Dorsolateral prefrontal cortex (tissue), 122 donors: ENCODE measurements at places on chromosomes 2 and 18. TPM values are rescaled to one million over a fixed set of nuclear protein-coding genes. Genes with fewer than 3 reads are reported as not detected.

GRCh38 chr2:84894758-84895520 lies 10.5 kb upstream of the TMSB10 start:
- DNase-seq, result no peak

The IL1R1 gene
- total RNA-seq, result 3.3 TPM

The ALPG gene
- not detected for total RNA-seq

GRCh38 chr2:15991231-15991630 lies 50.9 kb downstream of the MYCN start:
- DNase-seq, result no peak

DNA sequence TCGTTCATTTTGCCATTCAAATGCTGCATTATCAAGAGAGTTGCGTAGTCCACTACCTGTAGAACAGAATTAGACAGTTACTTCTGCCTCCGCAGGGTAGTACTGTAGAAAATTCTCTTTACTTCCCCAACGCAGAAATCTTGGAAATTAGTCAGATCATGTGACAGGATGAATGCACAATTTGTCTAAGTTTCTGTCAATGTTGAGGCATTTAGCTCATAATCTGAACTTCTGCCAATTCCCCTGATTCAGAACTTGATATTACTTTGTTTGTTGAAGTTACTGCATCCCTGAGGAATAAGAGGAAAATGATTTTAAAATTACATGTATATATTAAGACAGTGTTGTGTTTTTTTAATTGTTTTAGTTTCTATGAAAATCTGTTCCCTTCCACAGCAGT lies 83.4 kb downstream of the TTC27 start:
- no peak for DNase-seq

The GPR75 gene
- 53.2 TPM for total RNA-seq

DNA sequence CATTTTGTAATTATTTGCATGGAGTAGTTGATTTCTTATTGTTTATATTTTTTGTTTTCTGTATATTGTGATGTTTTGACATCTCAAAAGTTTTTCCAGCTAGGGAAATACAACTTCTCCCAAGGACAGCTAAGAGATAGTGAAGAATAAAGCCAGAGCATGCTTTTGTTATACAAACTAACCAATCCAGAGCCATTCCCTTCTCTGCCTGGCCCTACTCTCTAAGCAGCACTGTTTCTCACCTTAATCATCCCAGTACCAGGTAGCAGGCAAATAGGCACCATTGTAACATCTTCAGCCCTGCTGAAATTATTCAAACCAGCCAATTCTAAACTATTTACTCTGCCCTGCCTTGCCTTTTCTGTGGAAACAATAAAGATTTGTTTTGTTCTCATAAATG lies 1063.4 kb upstream of the CHAC2 start:
- DNase-seq, result no peak

GRCh38 chr2:214545898-214546542 lies 135.2 kb downstream of the VWC2L start:
- no peak for DNase-seq

The SLC30A3 gene
- total RNA-seq, result 37.0 TPM

- DNase-seq, result peak; percentile 89
Measured at GRCh38 chr2:96305091-96305978, at the start of gene SNRNP200. SNRNP200 (minus strand) TSS chr2:96305546; CDS start chr2:96305437, 109 bp downstream.

The PGAP1 gene
- 57.8 TPM for total RNA-seq

DNA sequence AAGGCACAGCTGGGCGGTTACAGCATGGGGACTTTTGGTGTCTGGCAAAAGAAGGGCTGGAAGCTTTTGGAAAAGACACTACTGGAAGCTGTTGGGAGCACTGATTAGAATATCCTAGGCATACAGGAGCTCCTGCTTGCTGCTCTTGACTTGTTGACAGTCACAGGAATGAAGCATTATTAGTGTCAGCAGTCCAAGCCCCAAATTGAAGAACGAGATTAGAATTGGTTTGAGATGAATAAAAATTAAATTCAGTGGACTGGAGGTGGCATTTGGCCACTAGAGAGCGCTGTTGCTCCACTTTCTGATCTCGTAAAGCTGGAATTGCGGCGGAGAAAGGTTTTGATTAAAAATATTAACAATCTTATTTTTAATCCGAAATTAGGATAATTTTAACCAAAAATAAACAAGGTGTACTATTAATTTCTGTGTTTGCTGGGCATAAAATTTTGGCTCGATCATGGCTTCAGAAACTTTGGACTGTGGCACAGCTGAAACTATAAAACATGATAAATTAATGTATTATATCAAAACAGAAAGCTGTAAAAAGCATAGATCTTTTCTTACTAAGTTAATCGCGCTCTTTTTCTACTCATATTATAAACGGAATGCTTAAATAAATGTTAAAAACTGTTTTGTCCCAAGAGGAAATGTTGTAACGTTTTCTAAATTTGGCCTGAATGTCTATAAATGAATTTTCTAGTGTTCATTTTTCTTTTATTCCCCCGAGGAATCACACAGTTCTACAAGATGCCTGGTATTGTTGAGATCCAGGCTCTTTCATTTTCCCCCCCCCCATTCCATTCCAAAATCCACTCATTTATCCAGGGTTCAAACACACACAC lies 2.4 kb upstream of the HOXD8 start:
- peak; percentile 63 for DNase-seq

GRCh38 chr18:53536908-53537307 lies 687.6 kb downstream of the MBD2 start:
- no peak for DNase-seq

DNA sequence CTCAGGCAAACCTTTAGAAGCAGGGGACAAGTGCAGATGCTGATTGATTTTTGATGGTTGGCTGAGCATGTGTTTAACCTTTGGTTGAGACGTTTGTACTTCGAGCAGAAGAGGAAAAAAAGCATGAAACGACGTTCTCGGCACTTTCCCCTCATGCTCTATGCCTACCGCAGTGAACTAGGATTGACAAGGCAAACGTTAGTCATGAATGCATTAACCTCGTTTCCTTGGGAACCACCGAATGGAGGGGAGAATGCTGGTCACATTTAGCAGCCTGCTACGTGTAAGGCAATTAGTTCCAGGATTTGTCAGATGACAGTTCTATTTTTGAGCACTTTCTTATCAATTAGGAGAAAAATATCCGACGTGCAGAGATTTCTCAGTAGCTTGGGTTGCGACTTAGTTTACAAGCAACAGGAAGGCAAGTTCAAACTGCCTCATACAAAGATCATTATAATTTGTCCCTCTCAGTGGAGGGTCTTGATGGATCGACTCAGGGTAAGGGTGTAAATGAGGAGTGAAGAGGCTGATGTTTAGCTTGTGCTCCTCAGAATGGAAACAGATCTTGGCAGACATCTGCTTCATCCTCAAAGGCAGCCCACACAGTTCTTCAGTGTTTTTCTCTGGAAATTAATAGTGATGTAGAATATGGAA lies 47.4 kb upstream of the GPR45 start:
- DNase-seq, result no peak

The TEKT4 gene
- 0.52 TPM for total RNA-seq

- DNase-seq, result no peak
Measured at GRCh38 chr2:172829229-172829628, 93.6 kb downstream of the RAPGEF4 start.

The TUBB8B gene
- total RNA-seq, result not detected

DNA sequence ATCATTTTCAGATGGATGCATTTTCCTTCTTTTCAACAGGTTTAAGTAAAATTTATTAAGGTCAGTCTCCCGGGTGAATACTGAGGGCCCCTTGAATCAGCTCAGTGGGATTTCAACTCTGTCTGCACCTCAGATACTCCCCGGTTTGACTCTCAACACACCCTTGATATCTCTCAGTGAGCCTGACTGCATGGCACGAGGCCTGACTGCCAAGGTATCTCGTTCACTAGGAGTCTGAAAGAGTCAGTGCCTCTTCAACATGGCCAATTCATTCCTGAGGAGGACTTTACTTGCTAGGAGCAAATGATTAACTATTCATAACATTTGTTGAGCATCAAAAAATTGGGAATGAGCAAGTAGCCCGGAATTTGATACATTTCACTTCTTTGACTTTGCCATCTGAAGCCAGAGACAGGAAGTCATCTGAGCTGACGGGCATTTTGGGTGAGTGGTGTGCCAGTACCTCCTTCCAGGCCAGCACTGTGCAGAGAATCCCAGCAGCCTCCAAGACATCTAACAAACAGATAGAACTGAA lies 81.0 kb downstream of the VAPA start:
- DNase-seq, result no peak

GRCh38 chr2:233007270-233007669 lies 5.8 kb downstream of the NGEF start:
- DNase-seq, result no peak

DNA sequence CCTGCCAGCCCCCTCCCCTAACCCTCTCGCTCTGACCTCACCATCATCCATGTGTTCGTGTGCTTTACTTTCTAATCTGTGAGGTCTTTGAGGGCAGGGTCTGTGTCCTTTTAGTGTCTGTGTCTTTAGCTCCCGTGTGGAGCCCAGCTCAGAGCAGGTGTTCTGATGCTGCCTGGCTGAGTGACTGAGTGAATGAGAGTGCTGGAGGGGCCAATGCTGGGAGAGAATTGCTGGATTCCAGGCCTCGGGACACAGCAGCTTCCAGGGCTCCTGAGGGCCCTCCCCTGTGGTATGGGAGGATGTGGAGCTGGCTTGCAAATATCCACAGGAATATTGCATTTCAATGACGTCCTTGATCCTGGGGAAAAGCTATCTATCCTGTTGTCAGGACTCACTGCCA lies 160.6 kb downstream of the ANKRD30B start:
- DNase-seq, result no peak

GRCh38 chr2:138632066-138632620 lies 130.6 kb downstream of the SPOPL start:
- no peak for DNase-seq

The GKN1 gene
- total RNA-seq, result not detected

DNA sequence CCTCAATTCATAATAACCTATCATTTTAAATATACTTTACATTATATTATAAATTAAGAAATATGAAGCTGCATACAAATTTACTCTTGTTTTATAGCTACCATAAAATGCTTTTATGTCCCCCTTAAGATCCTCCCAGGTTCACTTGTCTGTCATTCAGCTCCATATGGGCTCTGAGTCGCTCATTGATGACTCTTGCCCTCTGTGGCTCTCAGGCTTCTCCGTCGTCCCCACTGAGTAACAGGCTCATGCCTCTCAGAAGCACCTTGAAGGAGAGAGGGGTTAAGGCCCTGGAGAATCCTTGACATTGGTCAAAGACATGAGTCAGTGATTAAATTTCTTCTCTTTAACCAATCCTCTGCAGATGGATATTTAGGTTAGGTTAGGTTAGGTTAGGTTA lies 6.2 kb upstream of the MCM6 start:
- DNase-seq, result no peak

DNA sequence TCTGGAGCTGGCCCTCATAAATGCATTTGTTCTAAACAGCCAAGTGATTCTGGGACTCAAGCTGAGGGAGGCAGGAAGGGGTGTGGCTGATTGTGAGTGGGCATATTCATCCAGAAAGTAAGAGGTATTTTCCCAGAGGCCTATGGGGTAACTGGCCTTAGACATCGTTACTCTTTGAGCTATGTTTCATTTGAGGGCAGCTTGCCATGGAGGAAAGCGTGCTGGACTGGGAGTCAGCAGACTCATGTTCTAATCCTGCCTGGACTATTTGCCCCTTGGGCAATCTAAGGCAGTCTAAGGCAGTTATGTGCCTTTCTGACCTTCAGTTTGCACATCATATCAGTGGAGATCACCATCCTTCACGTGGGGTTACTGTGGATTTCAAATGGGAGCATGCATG lies 93.5 kb upstream of the SLC14A2 start:
- DNase-seq, result no peak

DNA sequence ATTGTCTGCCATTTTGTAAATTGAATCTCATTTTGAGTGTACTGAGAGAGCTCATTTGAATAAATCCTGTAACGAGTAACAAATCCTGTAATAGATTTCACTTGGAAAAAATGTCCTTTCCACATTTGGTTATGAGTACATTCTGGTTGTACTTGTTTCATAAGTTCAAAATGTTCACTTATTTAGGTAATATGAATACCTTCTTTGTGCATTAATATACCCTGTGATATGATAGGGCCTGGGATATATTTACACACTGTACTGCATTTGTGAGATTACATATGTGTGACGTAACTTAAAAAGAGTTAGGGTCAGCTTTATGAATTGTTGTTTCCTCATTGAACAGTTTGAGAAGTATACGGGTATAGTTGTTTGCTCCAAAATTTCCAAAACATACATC lies 16.1 kb downstream of the AGFG1 start:
- DNase-seq, result no peak

GRCh38 chr2:162711832-162712540 lies 126.6 kb downstream of the KCNH7 start:
- DNase-seq, result no peak

The IL36A gene
- total RNA-seq, result not detected

DNA sequence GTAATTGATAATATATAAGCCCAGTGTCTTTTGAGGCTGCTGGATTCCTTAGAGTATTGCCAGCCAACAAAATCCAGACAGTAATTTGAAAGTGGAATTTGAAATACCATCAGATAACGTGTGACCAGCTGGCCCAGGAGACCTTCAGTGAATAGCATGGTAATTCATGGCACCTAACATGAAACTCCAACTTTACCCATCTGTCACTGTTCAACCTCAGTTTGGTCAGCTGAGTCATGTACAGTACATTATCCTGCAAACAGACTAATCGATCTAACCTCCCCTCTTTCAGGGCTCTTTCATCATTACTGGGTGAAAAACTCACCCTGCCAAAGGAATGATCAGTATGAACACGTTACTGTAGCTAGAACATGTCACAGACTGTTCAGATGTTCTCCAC lies 230.6 kb downstream of the DOK6 start:
- DNase-seq, result no peak

DNA sequence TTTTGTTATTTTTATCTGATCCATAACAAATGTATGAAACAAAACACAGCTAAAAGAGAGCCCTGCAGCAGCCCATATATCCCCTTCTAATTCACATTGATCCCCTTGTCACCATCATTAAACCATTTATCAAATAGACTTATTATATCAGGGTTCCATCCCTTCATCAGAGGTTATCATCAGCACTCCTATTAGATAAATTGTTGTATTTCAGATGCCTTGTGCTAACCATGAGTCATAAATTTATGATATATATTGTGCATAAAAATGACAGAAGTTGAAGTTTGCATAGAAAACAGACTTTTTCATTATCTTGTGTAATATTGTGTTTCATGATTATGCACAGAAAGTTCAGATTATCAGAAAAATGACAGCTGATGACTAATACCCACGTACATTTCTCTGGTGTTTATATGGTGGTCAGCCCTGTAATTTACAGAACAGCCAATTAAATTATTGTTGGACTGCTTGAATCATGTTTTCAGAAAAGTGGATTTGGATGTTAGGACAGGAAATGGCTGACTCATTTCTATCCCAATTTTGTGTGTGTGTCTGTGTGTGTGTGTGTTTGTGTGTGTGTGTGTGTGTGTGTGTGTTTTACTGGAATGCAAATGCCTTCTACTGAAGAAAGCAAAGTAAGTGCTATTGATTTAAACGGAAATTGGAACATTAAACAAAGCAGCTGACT lies 80.9 kb downstream of the PPP1R1C start:
- no peak for DNase-seq

DNA sequence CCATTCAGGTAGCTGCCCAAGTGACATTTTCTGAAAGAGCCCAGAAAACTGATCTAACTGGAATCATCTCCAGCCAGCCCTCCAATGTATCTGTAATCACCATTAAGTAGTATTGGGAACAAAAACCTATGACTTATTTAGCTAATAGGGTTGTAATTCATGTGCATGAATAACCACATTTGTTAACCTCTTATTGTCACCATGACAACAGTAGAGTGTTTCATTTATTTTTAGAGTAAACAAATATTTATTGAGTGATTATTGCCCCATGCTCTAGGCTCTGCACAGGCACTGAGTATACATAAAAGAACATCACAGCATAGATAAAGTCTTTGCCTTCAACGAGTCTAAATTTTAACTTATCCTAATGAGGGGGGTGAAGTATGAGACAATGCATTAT lies 265.4 kb upstream of the UBE2E3 start:
- no peak for DNase-seq

- no peak for DNase-seq
Measured at GRCh38 chr2:183867206-183867605, 731.1 kb upstream of the ZNF804A start.
